Activated naive CD4-positive, alpha-beta T cell (primary cell): ENCODE measurements at places on chromosomes 7 and 10.

GRCh38 chr10:34719328-34719727, 95.8 kb downstream of the PARD3 start:
- no peak for DNase-seq

DNA sequence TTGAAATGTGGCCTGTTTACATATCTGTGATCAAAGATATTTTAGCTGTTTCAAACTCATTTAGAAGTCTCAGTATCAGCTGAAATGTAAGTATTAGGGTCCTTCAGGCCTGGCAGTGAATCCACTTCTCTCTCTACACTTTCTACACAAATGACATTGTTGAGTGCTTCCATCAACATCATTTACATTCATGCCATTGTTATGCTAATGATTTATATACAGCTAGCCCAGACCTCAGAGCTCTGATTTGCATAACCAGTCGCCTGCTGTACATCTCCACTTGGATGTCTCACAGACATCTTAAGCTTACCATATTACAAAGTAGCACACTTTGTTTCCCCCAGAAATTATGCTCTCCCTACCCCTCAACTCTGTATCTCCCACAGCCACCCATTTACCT, 71.6 kb downstream of the GSDME start:
- no peak for DNase-seq

- DNase-seq, result no peak
These were observed 18.1 kb downstream of the MINDY4 start for GRCh38 chr7:30789334-30789711.

- no peak for DNase-seq
These were observed 1018.2 kb upstream of the KCND2 start for GRCh38 chr7:119254742-119255141.

DNA sequence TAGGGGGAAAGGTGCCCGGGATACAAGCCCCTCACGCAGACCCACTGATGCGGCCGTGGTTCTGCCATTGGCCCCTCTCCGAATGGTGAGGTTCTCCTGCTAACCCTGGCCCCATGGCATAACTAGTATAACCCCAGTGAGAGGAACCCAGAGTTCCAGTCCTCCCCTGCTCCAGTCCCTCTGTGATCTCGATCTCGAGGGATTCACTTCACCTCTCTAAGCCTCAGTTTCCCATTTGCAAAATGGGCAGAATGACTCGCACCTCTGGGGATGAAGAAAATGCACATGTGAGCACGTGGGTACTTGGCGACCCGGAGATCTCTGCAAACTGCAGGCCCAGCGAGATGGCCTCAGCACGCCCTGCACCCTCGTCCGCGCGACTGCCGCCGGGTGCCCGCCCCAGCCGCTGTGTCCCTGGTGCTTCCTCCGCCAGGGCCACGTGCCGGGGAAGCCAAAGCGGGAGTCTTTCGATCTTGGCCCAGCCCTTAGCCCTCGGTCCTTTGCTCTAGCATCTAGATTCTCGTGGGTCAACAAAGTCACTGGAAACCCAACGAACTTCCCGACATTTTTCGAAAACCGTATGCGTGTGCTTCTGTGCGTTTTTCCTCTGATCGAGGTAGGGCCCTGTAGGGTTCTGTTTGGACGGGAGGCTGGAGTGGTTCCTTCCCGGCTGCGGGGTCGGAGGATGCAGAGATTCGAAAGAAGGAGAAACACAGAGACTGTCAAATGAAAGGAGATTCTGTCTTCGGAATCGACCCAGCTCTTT, 169.8 kb downstream of the UBE2H start:
- no peak for DNase-seq

DNA sequence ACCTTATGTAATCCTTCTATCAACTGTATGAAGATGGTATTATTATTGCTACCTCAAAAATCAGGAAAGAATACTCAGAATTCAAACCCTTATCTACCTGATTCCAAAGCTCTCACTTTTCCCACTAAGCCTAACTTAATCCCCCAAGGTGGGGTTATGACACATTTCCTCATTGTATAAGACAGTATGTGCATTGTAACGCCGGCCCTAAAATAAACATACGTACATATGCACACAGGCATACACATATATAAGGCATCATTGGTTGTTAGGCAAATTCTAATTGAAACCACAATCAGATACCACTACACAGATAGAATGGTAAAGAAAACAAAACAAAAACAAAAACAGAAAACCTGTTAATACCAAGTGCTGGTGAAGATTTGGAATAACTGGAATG, 556.5 kb downstream of the INHBA start:
- DNase-seq, result no peak

GRCh38 chr7:95501261-95501832, 15.6 kb downstream of the ASB4 start:
- no peak for DNase-seq

GRCh38 chr10:26840938-26841732, 19.6 kb downstream of the ABI1 start:
- DNase-seq, result no peak

GRCh38 chr7:151157645-151158329, 9.7 kb downstream of the GBX1 start:
- DNase-seq, result no peak

DNA sequence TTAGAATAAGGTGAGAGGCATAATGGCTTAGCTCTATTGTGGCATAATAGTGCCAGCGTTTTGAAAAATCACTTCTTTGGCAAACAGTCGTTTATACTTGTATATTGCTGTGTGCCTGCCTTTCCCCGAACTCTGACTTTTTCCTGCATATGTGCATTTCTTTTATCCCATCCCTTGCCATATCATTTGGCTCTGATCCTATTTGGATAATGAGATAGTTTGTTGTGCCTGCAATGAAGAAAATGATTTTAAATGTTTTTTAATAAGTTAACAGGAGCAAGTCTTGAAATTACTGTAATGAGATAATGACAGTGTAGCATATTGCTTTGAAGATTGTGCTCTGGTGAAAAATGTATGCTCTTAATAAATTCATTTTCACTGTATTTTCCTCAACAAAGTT, 288.0 kb upstream of the LRGUK start:
- no peak for DNase-seq

DNA sequence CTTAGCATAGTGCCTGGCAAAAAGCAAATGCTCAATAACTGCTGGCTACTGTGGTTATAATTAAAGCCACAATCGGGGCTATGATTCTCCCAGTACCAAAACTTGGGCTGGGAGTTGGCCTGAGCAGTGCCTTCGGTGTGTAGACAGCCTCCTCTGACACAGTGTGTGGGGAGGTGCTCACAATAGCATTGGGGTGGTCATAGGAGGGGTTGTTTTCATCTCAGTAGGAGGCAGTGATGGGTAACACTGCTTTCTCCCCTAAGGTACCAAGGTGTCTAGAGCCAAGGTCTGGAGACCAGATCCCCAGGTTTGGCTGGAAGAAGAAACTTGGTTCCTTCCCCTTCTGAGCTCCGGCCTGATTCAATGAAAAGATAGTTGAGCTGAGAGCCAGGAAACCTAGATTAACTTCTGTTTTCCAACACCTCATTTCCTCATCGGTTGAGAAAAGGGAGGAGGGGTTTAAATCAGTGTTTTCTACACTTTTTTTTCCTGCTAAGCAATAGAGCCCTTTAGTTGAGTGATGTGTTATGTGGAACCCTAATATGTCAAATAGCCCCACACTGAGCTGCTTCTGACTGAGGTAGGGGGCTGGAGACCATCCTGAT, 68.2 kb downstream of the LRMDA start:
- DNase-seq, result no peak

- no peak for DNase-seq
These were observed 418.2 kb upstream of the AKR1E2 start for GRCh38 chr10:4407783-4408182.

GRCh38 chr7:42198974-42199668, 37.9 kb downstream of the GLI3 start:
- DNase-seq, result no peak

DNA sequence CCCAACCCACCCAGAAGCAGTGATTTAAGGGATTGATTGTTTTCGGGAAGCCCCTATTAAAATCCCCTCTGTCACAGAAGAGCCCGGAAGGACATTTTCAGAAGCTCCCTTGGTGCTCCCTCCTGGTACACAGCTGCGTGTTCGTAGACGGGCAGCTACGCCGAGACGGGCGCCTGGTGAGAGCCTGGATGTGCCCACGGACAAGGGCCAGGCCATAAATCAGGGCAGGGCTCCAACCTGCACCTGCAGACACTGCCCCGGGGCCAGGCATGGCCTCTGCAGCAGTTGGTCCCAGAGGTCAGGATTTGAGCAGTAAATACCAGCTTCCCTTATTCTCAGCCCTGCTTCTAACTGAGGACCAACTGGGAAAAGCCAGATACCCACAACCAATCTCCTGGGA, 106.8 kb downstream of the PAXIP1 start:
- DNase-seq, result no peak

DNA sequence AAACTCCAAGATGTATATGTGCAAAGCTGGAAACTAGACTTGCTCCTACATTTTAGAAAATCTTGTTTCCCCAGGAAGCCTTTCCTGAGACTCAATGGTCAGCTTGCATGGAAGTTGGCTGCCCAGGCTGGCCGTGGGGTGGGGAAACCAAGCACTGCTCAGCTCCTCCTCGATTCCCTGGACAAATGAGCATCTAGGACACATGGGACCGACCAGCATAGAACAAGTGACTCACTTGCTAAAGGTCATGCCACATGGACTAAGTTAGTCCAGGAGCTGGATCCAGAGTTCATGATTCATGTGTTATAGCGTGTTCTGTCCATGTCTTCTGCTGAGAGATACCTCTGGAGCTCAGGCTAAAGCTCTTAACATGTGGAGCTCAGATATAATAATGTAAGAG, 6.2 kb downstream of the FAM180A start:
- DNase-seq, result no peak

DNA sequence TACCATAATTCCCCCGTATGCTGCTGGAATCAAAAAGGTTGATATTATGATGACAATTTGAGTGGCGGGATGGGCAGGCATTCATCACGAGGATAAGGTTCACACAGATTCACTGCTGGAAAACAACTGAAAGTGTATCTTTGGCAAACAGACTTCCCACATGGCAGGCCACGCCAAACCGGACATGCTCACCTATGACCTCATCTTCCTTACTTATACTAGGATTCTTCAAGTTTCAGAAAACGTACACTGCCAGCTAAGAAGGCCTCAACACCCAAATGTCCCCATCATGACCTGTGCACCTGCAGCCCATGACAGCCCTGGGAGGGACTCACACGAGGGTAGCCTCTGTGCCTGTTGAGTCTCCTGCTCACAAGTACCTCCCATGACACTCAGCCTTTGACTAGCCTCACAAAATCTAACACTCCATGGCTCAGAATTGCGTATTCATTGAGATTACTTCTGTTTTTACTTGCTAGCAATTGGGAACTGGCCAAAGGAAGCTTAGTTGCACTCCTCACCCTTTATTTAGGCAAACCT, 259.0 kb upstream of the GHITM start:
- no peak for DNase-seq

- DNase-seq, result no peak
These were observed 24.3 kb downstream of the GRK5 start for GRCh38 chr10:119231654-119232053.

- no peak for DNase-seq
These were observed 10.0 kb upstream of the ZNF425 start for GRCh38 chr7:149136118-149136517.

- DNase-seq, result no peak
These were observed 127.5 kb downstream of the TMEM178B start for GRCh38 chr7:141201145-141201885.
